Stimulated activated CD8-positive, alpha-beta memory T cell treated with anti-CD3 and anti-CD28 coated beads, Interleukin-7, amount 100 ng/mL, for 24 hours (primary cell): ENCODE measurements at places on chromosomes 2 and 18.

DNA sequence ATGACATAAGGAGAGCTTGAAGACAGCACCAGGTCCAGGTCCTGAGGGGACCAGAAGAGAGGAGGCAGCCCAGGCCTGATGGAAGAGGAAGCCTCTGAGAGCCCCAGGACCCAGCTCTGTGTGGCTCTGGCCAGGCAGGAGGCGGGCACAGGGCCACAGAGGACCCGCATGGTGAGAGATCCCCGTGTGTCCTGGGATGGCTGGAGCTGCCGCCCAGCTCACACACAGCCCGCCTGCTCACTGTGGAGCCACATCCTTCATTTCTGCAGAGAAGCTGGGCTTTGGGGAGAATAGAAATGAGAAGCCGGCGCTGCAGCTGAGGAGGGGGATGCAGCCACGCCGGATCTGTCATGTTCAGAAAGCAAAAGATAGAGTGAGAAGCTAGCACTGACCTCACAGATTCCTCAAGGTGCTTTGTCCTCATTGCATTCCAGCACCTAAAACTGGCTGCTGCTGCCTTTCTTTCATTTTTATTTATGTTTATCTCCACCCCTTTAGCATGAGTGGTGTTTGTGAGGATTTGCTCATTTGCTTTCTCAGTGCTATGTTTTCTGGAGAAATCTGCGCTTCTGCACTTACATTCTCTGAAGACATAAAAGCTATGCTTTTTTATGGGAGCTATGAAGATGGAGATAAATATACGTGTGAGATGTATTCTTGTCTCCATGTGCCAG is 307.6 kb upstream of the MYT1L start:
- DNase-seq = no peak

- no peak for DNase-seq
These were observed 115.5 kb downstream of the DSC3 start for GRCh38 chr18:30927042-30927441.

- DNase-seq = no peak
These were observed 101.6 kb upstream of the THOC1 start for GRCh38 chr18:369224-370015.

DNA sequence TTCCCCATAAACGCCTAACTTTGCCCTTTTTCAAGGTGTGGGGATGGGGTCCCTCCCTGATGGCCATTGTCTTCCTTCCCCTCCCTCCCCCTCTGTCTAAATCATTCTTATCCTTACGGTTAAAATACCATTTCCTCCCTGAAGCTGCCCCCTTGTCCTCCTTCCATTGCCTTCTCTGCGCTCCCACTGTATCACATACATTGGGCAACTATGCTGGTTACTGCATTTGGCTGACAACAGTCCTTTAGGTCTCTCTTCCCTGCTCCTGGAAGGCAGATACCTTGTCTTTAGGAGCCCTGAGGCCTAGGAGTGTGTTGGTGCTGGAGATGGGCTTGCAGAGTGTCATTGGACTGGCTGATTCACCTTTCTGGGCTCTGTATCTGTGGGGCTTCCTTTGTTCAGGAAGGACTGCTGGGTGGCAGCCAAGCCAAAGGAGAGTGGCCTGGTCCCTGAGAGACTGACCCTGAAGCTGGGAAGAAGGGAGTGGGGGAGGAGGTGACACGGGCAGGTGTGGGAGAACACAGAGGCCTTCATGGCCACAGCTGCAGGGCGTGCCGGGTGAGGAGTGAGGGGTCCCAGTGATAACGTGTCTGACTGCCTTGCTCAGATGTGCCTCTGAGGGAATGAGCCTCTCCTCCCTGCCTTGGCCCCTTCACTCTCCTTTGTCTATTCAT is 2.2 kb downstream of the WNT6 start:
- DNase-seq = no peak

GRCh38 chr2:238670111-238670585 is 177.7 kb upstream of the TWIST2 start:
- no peak for DNase-seq

- no peak for DNase-seq
These were observed 12.3 kb upstream of the SP100 start for GRCh38 chr2:230403746-230404145.

- DNase-seq = no peak
These were observed 81.9 kb upstream of the VWC2L start for GRCh38 chr2:214328941-214329340.

DNA sequence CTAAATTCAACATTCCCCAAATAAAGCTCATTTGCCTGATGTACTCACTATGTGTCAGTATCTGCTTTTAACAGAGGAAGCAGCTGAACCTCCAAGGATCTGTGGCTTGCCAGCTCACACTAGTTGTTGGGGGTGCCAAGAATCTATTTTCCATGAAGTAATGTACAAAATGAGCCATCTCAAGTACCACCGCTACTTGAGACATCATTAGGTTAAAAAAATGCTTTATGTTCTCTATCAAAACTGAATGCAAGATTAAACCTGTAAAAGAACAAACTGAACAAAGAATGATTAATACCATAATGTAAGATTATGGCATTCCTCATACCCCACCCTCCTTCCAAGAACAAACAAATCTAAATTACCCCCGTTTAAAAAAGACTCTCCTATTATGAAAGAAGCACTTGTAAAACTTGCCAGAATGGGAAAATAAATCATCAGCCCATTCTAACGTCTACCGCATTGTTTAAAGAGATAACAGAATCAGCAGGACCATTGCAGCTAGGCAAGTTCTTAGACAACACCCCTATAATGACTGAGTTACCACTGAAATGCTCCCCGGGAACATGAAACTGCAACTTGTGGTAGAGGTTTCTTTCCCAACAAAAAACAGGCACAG is 471.6 kb downstream of the DLGAP1 start:
- no peak for DNase-seq

- DNase-seq = no peak
These were observed 388.6 kb upstream of the TNP1 start for GRCh38 chr2:217248312-217248935.

DNA sequence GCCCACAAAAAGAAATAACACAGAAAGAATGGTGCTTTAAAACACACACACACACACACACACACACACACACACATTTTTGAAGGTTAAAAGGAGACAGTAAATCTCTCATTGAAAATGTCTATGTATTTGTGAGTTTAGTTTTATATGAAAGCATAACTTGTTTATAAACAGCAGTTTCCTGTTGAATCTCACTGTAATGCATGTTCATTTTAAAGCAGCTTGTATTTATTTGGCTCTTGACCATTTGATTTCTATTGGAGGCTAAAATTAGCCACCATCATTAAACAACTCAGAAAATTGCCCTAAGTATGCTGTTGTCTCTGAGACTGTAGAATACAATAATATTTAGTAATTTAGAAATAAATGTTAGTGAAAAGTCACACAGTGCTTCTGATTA is 95.0 kb downstream of the TMEM185B start:
- no peak for DNase-seq

- DNase-seq = no peak
These were observed 20.4 kb upstream of the CABLES1 start for GRCh38 chr18:23114911-23115310.
